ENCODE measurements at places on chromosomes 16 and 17. TPM values are rescaled to one million over a fixed set of nuclear protein-coding genes. Genes with fewer than 3 reads are reported as not detected.

TK2 gene
- 54.0 TPM for total RNA-seq

CLEC3A gene
- total RNA-seq: not detected

SULT1A4 gene
- total RNA-seq: 2.7 TPM

AIPL1 gene
- not detected for total RNA-seq

GRCh38 chr16:1351582-1352362, at the start of the genes GNPTG and TSR3:
Gene GNPTG (plus strand): TSS chr16:1351931. CDS start chr16:1351966, 35 bp downstream.
Gene TSR3 (minus strand): TSS chr16:1351878. CDS start chr16:1351804, 74 bp downstream.
- DNase-seq: peak; percentile 67

DNA sequence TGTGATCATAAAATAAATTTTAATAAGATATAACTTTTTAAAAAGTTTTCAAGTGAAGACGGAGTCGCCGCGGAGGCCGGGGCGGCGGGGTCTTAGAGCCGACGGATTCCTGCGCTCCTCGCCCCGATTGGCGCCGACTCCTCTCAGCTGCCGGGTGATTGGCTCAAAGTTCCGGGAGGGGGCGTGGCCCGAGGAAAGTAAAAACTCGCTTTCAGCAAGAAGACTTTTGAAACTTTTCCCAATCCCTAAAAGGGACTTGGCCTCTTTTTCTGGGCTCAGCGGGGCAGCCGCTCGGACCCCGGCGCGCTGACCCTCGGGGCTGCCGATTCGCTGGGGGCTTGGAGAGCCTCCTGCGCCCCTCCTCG, at the start of gene FOXC2:
Gene FOXC2 (plus strand): TSS at position 229 of the 365 bp plus-strand sequence. CDS start 507 bp downstream, outside the sequence.
- no peak for DNase-seq

DNA sequence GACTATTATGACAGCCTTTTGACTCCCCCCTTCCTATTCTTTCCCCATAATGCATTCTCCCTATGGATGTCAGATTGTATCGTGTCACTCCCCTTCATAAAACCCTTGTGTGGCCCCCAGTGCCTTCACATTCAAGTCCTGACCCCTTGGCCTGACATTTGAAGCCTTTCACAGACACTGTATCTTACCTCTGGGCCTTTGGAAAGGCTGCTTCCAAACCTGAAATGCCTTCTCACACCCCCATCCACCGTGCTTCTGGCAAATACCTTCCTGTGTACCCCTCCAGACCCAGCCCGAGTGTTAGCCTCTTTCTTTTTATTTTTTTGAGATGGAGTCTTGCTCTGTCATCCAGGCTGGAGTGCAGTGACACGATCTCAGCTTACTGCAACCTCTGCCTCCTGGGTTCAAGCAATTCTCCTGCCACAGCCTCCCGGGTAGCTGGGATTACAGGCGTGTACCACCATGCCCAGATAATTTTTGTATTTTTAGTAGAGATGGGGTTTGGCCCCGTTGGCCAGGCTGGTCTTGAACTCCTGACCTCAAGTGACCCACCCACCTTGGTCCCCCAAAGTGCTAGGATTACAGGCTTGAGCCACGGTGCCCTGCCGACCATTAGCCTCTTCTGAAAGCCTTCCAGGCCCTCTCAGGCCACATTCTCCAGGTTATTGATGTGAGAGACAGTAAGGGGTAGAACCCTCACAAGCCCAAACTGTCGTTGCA, 2.1 kb downstream of the ARMC5 start:
- no peak for DNase-seq

- DNase-seq: no peak
These were observed 55.4 kb downstream of the NLK start for GRCh38 chr17:28097901-28098300.

- DNase-seq: no peak
These were observed 101.4 kb upstream of the ZFHX3 start for GRCh38 chr16:73149334-73149733.
